ENCODE measurements at places on chromosomes 6 and 20.

DNA sequence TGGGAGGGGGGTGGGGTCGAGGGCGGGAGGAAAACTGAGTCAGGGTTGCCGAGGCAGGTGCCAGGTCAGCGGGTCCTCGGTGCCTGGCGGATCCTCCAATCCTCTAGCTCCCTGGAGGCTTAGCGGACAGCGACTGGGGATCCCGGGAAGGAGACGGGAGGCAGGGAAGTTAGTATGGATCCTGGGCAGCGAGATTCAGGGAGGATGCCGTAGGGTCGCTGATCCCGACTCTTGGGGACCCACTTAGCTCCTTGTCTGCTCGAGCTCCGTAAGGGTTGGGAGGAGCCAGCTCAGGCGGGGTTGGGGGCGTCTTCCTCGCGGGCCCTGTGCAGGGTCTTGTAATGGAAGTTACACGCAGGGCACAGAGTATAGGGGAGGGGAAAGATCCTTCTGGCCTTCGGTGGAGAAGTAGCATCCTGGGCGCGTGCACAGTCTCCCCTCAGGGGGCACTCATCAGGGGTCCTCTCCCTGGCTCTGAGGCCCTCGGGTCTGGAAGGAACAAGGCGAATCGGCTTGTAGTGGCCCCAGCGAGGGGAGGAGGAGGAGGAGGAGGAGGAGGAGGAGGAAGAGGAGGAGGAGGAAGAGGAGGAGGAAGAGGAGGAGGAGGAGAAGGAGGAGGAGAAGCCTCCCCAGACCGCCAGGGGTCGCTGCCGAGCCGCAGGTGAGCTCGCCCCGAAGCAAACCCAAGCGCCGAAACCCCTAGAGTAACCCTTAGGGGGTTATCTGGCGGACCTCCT lies 6.4 kb upstream of the SLC12A5 start:
- peak; percentile 50 for DNase-seq

- DNase-seq = no peak
These were observed 115.7 kb downstream of the AIG1 start for GRCh38 chr6:143176090-143177021.

- no peak for DNase-seq
These were observed 142.6 kb upstream of the RPS6KA2 start for GRCh38 chr6:166769648-166770047.

DNA sequence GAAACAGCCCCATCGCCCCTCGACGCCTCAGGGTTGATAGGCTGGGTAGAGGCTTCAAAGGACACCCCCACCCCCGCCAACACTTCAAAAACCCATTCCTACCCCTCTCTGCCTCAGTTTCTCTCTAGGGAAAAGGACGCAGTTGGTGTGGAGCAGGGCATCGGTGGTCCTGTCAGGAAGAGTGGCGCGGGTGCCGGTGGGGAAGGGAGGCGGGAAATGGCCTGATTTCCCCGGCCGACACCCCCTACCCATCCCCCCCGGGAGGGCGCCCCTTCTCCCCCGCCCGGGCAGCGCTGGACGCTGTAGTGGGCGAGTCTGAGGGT lies 367 bp downstream of the NRSN2 start:
- DNase-seq = no peak

GRCh38 chr6:156167625-156168071 lies 609.5 kb upstream of the ARID1B start:
- no peak for DNase-seq

- DNase-seq = no peak
These were observed 287.6 kb downstream of the ESR1 start for GRCh38 chr6:152094992-152095592.

GRCh38 chr6:109466212-109466923 lies 10.8 kb upstream of the MICAL1 start:
- DNase-seq = no peak

GRCh38 chr20:34753706-34754461 lies 49.7 kb downstream of the TP53INP2 start:
- DNase-seq = no peak

DNA sequence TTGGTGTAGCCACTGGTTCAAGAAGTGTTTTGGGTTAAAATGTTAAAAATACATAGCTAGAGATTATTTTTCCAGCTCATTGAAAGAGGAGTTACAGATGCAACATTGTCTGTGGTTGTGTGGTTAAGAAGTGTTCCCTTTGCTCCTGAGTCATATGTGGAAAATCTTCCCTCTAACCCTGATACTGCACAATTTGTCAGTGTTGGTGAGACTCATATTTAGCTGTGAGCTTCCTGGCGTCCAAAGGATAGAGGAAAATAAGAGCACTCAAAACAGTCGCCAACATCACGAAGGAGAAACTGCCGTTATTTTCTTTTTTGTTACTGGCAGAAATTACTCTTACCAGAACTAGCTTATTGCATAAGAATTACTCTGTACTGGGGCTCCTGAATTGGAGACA lies 250.4 kb downstream of the CDH4 start:
- no peak for DNase-seq

DNA sequence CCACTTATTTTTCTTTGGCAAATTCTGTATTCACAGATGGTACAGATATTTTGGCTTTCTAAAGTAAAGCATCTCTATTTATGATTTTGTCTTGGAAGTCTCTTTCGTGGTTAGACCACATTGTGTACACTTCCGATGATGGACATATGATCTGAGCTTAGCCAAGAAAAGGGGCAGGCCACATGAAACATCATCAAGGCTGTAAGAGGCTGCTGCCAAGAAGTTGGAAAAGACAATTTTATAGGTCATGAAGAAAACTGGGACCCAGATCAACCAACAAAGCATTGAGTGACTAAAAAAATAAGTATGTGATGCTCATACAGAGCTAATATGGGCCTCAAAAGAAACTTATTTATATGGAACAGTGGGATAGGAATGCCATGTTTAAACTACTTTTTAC lies 266.4 kb downstream of the HAO1 start:
- DNase-seq = no peak

DNA sequence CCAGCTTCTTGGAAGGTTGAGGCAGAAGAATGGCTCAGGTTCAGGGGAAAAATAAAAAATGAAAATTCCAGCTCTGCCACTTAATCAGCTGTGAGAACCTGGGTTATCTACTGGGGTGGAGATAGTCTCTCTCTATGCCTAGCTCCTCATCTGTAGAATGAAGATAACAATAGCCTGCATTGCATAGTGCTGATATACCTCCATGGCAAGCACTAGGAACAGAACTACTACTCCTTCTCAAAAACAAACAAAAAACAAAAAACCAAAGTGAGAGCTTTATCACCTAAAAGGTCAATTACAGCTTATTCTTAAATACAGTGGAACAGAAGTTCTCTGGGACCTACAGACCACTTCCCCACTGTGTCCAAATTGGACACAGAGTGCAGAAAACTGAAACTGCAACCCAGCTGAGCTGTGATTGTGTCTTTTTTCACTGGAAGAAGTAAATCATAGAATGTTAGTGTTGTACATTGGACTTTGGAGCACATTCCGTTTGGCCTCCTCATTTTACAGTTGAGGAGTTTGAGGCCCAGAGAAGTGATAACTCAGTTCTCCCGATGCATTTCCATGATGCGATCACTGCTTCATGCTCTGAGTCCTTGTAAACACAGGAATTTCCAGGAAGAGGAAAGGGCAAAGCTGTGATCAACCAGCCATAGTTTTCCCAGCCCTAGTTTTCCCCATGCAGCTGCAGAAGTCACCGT lies 23.3 kb downstream of the MTFR2 start:
- no peak for DNase-seq

GRCh38 chr20:361561-361960 lies 14.7 kb downstream of the NRSN2 start:
- DNase-seq = no peak

GRCh38 chr6:16770701-16771569 lies 9.7 kb upstream of the ATXN1 start:
- peak; percentile 59 for DNase-seq

DNA sequence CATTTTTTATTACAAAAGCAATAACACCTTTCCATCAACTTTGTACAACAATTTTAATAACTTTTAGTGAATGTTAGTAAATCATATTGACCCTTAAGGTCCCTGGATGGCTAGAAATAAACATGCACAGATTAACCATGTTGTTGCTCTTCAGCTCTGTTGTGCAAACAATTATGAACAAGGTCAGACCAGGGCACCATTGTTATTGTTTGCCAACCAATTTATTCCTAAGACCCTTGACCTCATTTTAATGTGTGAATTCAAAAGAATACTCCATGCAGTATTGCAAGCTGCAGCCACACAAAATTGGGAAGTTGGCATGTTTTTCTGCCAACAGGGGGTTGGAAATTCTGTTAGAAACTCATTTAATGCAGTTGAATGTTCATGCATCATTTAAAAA lies 426.6 kb upstream of the MAP3K7 start:
- DNase-seq = no peak

DNA sequence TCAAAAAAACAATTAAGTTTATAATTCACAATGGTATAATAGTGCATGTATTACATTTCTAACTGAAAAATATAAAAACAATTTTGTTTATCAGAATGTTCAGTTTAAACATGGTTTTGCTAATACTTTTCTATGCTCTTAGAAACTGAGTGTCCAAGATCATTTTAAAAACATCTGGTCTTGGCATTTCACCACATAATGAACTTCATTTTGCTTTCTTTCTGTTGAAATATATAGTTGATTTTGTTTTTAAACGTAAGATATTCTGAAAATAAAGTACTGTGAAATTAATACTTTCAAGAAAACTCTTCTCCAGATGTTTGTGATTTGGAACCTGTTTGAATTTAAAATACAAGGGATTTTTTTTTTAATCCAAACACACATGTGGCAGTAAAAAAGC lies 264.4 kb downstream of the COL12A1 start:
- no peak for DNase-seq

DNA sequence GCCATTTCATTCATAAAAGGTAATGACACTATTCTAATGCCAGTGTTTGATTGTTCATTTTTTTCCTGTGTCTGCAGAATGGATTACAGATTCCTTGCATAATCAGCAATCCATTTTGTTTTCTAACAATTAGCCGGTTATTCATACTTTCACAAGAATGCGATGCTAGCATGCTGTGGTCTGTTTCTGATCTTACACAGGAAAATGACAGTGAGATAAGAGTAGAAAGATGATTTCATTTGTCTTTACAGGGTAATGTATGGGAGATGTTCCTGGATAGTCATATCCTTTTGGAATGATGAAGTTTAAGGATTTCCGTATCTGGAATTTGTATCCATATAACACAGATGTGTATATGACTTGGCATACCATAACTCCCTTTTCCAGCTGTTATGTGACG lies 207.3 kb downstream of the FARS2 start:
- no peak for DNase-seq

DNA sequence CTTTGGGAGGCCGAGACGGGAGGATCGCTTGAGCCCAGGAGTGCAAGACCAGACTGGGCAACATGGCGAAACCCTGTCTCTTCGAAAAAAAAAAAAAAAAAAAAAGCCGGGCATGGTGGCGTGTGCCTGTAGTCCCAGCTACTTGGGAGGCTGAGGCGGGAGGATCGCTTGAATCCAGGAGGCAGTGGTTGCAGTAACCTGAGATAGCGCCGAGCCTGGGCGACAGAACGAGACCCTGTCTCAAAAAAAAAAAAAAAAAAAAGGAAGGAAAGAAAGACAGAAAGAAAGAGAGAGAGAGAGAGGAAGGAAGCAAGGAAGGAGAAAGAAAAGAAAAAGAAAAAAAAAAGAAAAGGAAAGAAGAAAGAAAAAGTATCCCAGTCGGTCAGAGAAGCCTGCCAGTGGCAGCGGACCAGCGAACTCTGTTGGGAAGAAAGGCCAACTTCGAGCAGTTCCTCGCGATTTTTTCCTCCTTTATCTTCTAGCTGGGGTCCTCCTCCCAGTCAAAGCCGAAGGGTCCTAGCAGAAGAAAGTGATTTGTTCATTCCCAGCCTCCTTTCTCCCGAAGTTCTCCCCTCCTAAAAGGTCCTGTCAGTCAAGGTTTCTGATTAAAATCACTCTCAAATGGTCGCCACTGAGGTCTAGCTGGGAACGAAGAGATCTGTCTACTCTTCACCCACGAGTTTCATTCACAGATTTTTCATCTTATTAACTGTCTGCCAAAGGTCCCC lies 2.4 kb upstream of the SYCP2L start:
- no peak for DNase-seq

DNA sequence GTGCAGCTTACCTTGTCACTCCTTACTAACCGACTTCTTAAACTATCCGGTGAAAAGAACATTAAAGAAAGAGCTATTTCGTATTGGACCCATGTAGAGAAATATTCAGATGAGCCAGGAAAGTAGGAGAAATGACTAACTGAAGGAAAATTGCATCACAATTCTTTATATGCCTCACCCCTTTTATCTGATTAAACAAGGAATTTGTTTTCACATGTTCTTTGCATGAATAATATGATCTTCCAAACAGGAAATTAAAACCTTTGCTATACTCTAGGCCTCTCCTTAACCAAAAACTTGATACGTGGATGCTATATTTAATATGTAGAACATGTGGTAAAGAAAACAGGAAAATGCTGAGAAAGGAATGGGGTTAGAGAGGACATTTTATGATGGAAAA lies 41.9 kb upstream of the LRRC1 start:
- no peak for DNase-seq

- no peak for DNase-seq
These were observed 162.7 kb downstream of the KCNQ5 start for GRCh38 chr6:72784581-72784980.

- DNase-seq = no peak
These were observed 111.2 kb downstream of the KCNQ5 start for GRCh38 chr6:72733045-72733444.

GRCh38 chr20:63503524-63503923 lies 4.6 kb upstream of the EEF1A2 start:
- no peak for DNase-seq

DNA sequence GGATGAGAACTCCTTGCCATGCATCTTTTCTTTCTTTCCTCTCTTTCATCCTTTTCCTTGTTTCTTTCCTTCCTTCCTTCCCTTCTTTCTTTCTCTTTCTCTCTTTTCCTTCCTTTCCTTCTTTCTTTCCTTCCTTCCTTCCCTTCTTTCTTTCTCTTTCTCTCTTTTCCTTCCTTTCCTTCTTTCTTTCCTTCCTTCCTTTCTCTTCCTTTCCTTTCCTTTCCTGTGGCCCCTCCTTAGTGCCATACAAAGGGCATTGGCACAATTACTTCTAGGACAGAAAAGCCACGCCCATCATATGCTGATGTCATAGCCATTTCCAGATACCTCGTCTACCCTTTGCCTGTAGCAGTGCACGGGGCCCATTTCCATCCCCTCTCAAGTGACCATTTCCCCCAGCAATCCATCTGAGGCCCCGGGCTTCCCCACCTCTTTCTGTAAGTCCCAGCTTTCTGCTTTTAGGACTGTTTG lies 2.2 kb upstream of the CENPB start:
- no peak for DNase-seq

DNA sequence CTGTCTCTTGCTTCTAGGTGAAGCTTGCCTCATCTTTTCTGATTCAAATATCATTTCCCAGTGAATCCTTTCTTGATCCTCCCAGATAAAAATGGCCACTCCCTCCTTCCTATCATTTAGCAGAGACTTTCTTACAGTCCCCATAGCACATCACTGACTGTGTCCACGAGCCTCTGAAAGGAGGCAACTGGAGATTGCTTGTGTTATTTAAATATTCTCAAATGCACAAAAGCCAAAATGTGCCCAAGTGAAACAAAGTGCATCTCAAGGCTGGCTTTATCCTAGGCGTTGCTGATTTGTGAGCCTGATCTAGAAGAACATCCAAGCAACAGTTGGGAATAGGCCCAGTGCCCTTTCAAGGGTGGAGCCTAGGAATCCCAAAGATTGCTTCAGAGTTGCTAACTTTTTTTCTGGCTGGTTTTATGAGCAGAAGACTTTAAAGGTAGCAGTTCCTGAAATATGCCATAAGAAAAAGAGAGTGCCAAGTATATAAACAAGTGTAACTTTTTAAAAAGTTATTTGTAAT lies 393.6 kb downstream of the CD83 start:
- DNase-seq = no peak

Measured in activated T-helper 1 cell treated with Interleukin-2 at 50 U/mL for 16 hours (primary cell).